GM04503 (cell line): ENCODE measurements at places on chromosomes 2 and 18.

DNA sequence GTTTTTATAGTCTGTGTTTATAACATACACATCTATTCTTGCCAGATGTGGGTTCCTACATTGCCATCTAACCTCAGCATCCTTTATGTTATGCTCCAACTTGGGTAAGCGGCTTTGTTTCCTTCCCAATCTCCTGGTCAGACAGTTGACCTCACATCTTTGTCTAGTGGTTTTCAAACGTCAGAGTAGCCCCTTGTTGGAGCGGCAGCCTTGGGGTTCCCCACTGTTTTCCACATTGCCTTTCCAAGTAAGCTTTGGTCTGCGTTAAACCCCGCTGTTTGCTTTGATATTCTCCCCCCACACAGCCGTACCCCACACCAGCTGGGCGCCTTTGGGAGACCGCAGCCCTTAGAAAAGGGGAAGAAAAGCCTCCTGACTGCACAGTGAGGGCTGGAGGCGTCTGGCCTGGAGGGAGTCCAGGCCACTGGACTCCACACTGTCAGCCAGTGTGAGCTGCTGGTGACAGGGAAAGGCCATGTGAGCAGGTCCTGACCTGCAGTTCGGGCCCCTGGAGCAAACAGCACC lies 83.3 kb downstream of the MALT1 start:
- DNase-seq = no peak

DNA sequence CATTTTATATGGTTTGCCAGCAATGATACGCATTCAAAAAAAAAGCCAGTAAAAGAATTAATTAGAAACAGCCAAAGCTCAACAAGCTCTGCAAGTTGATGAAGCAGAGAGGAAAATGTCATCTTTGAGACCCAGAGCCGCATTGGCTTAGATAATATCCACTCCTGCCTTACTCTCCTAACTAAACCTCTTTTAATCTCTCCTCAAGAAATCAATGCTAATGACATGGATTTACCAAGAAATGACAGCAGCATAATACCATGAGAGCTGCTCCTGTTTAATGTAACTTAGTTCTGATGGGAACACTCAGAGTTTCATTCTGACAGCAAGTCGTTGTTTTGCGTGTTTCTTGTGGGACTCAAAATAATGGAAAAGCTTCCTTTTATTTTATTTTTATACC lies 1099.4 kb upstream of the PIK3C3 start:
- DNase-seq = no peak

DNA sequence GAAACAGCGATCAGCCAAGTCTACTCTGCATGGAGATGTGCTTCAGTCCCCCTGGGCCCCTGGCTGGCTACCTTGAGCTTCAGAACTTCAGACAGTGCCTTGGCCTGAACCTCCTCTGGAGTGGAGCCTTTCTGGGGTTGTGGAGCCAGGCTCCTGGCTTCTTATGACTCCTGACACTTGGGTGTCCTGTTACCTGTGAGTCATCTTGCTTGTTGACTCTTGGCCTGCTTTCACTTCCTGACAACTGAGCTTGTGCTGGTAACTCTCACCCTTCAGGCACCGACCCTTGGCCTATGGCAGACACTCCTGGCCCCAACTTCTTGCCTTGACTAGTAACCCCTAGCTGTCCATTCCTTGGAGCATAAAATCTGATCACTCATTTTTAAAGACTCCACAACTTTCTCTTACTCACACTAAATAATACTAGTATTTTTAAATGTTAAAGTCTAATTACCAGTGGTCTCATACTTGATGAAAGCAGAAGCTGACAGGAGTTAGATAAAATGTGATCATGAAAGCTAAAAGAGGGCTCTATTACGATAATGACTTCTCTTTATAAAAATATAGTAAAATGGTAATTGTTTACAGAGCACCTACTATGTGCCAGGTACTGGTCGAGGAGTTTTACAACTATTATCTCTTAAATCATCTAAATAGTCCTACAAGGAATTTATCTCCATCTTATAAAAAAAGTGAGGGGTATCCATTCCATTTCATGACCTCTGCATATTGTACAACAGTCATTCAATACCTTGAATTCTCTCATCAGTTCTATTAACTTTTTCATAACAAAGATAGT lies 46.3 kb upstream of the VIT start:
- peak; percentile 64 for DNase-seq

GRCh38 chr2:154226931-154227330 lies 355.2 kb downstream of the GALNT13 start:
- DNase-seq = no peak

DNA sequence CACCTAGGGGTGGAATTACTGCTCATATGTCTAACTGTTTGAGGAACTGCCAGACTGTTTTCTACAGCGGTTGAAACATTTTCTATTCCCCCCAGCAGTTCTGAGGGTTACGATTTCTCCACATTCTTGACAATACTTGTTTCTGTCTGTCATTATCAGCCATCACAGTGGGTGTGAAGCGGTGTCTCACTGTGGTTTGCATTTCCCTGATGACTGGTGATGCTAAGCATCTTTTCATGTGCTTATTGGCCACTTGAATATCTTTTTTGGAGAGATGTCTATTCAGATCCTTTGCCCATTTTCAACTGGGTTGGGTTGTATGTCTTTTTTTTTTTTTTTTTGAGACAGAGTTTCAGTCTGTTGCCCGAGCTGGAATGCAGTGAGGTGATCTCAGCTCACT lies 63.0 kb downstream of the ADNP2 start:
- no peak for DNase-seq

DNA sequence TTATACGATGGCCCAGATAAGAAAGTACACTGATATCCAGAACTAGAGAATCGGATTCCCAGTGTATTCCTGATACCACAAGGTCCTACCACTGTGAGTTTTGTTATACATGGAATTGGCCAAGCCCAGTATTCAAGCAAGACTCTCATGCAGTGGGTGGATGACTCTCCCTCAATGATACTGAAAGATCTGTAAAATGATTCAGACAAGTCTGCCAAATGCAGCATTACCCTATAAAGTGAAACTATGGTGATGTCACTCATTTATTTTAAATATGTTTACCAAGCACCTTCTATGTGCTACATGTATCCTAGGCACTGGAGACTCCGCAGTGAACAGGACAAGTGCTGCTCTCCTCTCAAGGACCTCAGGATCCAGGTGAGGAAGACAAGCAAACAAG lies 22.6 kb downstream of the MYO5B start:
- no peak for DNase-seq

GRCh38 chr2:70084973-70085710 lies 2.1 kb upstream of the PCBP1 start:
- no peak for DNase-seq

DNA sequence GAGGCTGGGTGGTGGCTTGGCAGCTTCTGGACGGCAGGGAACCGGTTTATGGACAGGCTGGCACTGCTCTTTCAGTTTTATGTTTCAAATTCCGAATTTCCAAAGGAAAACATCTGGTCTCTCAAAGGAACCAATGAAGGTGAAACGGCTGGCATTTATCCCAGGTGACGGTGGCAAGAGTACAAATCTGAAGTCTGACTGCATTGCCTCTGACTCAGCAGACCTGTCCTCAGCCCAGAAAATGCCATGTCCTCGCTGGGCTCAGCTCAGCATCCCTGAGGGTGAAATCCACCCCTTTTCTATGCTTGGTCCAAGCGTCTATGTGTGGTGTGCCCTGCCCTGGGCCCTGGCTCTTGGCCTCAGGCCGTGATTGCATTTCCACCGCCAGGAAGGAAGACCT lies 38.1 kb downstream of the NAPG start:
- no peak for DNase-seq

- DNase-seq = no peak
Measured at GRCh38 chr18:69947361-69948133, at the start of gene CD226. Gene CD226 (minus strand): TSS chr18:69947873. CDS start chr18:69947406, 467 bp downstream.

- no peak for DNase-seq
Measured at GRCh38 chr2:205712508-205712907, 30.2 kb downstream of the NRP2 start.

- DNase-seq = no peak
Measured at GRCh38 chr2:154995361-154995760, 296.9 kb downstream of the KCNJ3 start.

- no peak for DNase-seq
Measured at GRCh38 chr2:213246497-213247281, 37.6 kb upstream of the SPAG16 start.

GRCh38 chr2:64207573-64207972 lies 63.4 kb upstream of the PELI1 start:
- DNase-seq = no peak

- no peak for DNase-seq
Measured at GRCh38 chr2:55080204-55080738, 30.0 kb upstream of the RTN4 start.

- no peak for DNase-seq
Measured at GRCh38 chr18:46148810-46149209, 44.6 kb downstream of the HAUS1 start.
